Suppressor macrophage (primary cell): ENCODE measurements at places on chromosomes 12 and 14.

GRCh38 chr14:74109369-74109768 is 24.6 kb downstream of the LIN52 start:
- DNase-seq: no peak

DNA sequence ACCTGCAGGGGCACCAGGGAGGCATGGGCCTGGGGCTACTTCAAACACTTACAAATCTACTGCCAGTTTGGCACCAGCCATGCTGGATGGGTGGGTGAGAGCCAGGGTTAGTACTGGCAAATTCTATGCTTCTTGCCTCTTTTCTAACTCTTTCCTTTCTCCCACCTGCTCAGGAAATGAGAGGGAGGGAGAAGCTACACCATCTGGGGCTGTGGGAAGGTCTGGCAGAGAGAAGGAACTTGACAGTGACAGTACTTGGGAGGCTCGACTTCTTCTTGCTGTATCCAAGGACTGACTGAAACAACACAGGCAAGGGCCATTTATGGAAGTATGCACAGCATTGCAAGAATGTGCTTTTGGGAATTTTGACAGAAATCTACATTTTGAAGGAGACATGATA is 149.6 kb upstream of the DYRK2 start:
- DNase-seq: no peak

DNA sequence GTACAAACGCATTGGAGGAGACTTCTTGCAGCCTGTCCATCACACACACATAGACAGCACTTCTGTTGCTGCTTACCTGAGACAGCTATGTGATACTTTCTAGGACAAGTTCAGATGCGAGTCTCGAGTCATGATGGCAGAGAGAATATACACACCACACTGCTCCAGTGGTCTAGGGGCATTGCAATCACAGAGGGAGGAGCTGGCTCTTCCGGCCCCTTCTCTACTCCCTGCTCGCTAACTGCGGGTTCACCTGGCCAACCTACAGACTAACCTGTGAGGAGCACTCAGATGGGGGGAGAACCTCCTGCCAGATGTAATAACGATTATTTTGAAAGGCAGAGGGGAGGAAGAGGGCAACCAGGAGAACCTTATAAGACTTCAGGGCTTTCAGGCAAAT is 30.7 kb downstream of the EMP1 start:
- no peak for DNase-seq

GRCh38 chr12:47231456-47231855 is 151.7 kb upstream of the AMIGO2 start:
- DNase-seq: no peak

DNA sequence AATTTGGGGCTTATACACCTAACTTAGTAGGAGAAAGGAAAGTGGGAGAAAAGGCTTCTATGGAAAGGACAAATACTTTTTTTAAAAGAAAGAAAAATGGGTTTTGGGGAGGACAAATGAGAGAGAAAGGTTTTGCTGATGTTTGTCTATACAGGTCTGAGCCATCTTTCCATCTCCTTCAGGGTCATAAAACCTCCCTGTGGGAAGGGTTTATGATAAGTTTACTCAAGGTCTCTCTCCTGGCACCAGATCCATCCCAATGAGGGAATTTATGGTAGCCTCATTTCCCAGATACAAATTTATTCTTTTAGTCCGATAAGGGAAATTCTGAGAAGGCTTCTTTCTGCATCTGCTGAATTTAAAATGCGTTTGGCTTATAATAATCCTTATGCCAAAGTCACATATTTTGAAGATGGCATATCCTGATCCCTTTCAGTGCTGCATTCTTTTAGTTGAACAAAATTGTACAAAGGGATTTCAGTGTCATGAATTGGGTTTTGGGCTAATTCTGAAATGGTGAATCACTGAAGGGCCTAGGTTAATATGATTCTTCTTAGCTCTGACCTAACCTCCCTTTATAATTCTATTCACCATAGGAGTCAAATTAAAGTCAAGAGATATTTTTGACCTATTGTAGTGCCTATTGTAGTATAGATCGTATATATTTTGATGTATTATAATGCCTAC is 173.5 kb upstream of the DYRK2 start:
- DNase-seq: no peak

GRCh38 chr12:92718483-92718990 is 15.7 kb downstream of the PLEKHG7 start:
- DNase-seq: no peak

GRCh38 chr12:48454667-48455066 is 17.7 kb upstream of the ANP32D start:
- DNase-seq: peak; percentile 51

- DNase-seq: no peak
Observed at GRCh38 chr14:33505963-33506329, 444.9 kb downstream of the EGLN3 start.

- DNase-seq: no peak
Observed at GRCh38 chr14:99520571-99521081, 39.4 kb downstream of the CCNK start.

- DNase-seq: peak; percentile 64
Observed at GRCh38 chr14:22848351-22849164, 12.2 kb downstream of the MMP14 start.

- no peak for DNase-seq
Observed at GRCh38 chr12:18436170-18436569, 174.9 kb downstream of the PIK3C2G start.

DNA sequence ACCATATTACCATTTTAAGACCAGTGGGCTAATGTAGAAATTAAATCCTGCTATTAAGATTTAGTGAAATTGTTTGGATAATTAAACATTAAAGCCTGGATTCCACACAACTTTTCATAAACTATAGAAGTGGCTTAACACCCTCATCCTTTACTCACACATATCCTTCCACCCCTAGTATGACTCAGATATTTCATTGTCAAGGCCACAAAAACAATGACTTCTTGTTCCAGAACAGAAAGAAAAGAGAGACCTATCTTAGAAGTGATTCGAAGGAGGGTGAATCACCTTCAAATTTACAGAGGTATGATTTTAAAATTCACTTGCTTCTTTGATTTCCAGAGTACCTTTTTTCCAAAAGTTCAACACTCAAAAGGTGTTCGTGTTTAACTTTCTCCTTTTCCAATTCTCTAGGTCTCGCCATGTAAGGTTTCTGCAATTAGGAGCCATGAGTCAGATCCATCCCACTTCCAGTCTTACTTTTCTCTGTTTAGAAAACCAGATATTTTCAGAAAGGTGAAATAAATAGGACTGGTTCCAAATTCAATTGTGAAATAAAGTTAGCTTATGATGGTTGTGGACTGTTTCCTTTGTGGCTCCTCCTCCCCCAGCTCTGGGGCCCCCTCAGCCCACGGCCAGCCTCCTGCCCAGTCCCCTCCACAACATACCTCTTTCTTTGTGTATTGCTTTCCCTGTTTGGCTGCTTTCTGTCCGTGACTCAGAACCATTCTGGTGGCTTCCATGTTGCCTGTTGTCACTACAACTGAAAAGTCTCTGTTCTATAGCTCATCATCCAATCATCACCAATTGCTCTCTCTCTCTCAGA is 24.6 kb upstream of the MGP start:
- no peak for DNase-seq

DNA sequence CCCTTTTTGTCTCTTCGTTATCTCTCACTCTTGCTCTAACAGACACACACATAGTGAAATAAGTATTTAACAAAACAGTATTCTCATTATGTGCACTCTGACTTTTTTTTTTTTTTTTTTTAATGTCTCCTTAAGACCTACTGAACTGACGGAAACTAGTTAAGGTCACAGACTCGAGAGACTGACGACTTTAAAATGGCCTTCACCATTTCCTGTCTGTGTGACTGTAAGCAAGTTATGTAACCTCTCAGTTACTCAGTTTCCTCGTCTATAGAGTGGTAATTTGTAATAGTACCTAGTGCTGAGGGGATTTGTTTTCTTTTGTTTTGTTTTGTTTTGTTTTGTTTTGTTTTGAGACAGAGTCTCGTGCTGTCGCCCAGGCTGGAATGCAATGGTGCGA is 284.8 kb downstream of the FBXL14 start:
- peak; percentile 41 for DNase-seq

DNA sequence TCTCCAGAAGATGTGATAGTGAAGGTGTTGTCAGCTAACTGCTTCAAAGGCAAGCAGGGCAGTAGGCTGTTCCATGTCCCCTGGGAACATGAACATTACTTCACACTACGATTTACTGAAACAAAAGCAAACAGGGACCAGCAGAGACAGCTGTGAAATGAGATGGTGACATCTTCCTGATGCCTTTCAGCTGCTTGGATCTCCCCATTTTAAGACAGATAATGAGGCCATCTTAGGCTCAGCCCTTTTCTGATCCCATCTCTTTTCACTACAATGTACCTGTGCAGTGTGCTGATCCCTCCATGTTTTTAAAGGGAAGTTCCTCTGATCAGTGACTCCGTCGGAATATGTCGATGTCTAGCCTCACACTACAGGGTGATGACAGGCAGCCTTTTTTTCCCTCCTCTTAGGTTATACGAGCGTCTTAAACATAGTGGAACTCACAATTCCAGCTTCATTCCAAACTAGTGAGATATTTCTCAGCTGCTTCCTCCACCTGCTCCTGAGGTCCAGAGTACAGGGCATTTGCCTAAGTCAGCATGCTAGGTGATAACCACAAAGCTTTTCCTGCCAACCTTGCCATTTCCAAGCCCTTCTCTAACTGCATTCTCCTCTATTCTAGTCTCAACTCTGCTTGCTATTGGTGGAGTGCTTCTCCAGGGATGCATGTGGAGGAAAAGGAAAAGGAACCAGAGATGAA is 87.6 kb upstream of the EGLN3 start:
- no peak for DNase-seq

DNA sequence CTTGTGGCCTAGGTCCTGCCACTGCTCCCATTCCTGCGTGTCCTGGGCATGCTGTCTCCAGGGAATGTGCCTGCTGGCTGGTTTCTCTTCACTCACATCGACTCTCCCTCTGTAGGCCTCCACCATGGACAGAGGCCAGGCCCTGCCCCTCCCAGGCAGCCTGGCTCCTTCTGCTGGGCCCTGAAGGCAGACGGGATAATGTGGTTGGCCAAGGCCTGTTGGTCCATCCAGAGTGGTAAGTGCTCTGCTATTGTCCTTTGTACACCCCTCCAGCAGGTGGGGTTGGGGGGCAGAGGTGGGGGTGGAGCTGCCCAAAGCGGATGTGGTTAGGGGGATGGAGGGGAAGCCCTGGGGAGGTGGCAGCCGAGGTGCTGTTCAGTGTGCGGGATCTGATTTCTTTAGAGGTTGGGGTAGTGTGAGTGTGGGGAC is 9.5 kb upstream of the NR4A1 start:
- no peak for DNase-seq

DNA sequence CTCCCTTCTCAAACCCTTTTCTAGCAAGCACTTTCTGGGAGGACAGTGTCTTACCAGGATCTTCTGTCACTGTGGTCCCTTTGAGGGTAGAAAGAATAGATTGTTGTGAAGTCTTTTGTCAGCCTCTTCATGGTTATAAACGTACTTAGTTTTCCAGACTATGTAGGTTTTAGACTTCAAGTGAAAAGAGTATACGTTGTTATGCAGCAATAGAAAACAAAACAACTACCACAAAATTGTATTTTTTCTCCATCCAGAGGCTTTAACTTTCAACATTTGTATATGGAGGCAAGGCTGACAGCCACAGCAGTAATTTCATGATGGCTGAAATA is 23.7 kb downstream of the PRKCH start:
- no peak for DNase-seq

DNA sequence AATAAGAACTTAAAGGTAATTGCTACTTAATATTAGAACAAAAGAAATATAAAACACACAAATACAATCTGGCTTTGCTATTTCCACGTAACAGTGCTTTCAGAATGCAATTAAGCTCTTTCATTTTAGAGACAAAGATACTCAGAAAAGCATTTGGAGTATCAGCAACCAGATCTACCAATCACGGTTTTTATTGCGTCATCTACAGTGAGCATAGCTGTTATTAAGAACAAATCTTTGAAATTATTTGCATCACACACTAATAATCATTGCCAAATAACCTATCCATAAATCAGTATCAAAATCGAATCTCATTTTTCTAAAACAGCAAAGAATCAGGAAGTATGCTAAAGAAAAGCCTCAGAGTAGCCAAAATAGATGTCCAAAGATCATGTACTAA is 26.9 kb upstream of the GARIN2 start:
- no peak for DNase-seq

GRCh38 chr12:80033448-80033847 is 65.9 kb upstream of the OTOGL start:
- no peak for DNase-seq

GRCh38 chr12:49885118-49885517 is 18.6 kb downstream of the FAIM2 start:
- no peak for DNase-seq

GRCh38 chr12:131221061-131221956 is 267.6 kb downstream of the ADGRD1 start:
- DNase-seq: no peak

GRCh38 chr12:106585521-106586277 is 2.9 kb downstream of the RFX4 start:
- DNase-seq: no peak

GRCh38 chr14:36721877-36722276 is 60.2 kb downstream of the PAX9 start:
- no peak for DNase-seq

- DNase-seq: no peak
Observed at GRCh38 chr12:117649796-117650195, 288.4 kb upstream of the NOS1 start.

DNA sequence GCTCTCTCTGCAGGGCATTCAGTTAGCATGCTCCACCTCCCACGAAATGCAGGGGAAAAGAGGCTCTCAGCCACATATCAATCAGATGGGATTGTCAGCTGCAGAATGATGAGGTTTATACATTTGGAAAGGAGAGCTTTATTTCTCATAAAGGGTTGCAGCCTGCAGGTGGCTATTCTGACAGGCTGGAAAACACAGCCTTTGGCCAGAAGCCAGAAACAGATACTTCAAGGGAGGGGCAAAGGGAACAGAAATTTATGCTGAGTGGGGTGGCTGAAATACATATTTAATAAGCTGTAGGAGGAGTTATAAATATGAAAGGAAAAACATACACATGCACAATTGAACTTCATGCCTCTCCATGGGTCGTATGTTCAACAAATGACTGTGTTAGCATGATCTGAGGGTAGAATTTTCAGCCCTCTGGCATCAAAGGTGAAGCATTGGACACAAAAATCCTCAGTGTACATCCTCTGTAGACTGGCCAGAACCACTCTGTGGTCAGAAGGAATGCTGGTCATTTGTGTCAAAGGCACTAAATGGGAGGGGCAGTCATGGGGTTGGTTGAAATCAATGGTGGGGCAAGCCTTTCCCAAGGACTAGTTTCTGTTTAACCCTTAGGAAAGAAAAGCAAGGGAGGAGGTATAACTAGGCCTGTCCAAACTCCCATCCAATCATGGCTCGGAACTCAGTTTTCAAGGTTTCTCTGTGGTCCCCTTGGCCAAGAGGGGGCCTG is 62.4 kb downstream of the TMX1 start:
- no peak for DNase-seq

- DNase-seq: no peak
Observed at GRCh38 chr12:112025808-112026375, 12.7 kb downstream of the ERP29 start.

- DNase-seq: no peak
Observed at GRCh38 chr12:128513331-128513730, 246.4 kb downstream of the TMEM132C start.

DNA sequence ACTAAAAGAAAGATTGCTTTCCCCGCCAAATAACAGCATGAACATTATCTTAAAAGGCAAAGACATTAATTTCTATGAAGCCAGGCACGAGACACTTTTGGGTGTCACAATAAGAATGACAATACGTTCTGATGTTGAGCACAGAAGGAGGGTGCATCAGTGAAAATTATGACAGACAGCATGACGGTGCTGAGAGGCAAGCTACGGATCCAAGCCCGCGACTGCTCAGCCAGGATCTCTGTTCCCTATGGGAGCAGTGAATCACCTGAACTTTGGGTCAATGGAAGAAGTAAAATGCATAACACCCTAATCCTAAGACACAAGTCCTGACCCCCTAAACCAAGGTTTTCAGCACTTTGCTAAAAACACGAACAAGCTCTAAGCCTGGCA is 51.7 kb downstream of the SLC25A47 start:
- peak; percentile 35 for DNase-seq
